C1 segment of cervical spinal cord (tissue), 14 donors: ENCODE measurements at places on chromosomes 2 and 18.

- DNase-seq = no peak
These were observed 230.0 kb upstream of the CXCR4 start for GRCh38 chr2:136347981-136348380.

- DNase-seq = peak; percentile 55
These were observed 1.0 kb upstream of the AAK1 start for GRCh38 chr2:69644506-69644979.

GRCh38 chr2:11154016-11154922, 998 bp upstream of the SLC66A3 start:
- DNase-seq = no peak

DNA sequence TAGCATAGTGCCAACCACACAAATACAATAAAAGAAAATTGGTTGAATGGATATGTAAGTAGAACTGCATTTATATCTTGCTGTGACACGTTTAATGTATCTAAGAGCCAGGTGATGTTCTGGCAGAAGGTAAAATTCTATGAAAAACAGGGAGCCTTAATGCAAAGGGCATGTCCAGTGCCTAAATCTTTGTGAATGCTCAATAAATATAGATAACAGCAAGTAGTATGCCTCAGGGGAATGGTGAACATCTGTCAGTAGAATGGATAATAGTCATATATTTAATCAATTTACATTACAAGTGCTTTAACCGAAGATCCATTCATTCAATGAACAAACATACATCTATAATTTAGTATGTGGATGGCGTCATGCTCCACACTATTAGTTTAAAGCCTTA, 43.7 kb upstream of the NYAP2 start:
- no peak for DNase-seq

- DNase-seq = no peak
These were observed 372.5 kb downstream of the CBLN2 start for GRCh38 chr18:72171596-72171995.

DNA sequence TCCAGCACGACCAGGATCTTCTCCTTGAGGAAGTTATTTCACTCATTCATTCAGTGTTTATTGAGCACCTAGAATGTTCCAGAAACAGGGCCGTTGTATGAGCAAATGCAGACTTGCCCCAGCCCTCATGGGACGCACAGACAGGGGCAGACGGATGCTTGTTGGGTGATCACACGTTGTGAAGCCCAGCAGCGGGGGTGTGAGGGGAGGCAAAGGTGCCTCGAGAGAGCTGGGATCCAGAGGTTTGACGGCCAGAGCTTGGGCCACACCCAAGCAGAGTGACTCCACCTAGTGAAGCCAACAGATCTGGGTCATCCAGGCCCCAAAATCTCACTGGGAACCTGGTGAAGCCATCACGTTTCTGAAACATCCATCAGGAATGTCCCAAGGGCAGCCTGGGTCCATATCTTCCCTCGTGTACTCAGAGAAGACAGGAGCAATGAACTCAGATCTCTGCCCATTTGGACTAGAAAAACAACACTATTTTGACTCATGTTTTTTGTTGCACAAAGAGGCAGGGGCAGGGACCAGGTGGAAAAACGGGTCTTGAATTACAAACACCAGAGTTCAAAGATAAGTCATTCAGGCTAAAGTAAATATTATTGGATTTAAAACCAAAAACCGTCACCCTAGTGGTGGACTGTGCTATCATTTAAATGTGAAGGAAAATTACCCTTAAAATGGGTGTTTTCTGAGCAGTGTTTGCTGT, 54.9 kb upstream of the RBM44 start:
- no peak for DNase-seq

GRCh38 chr2:25822190-25823117, 55.8 kb downstream of the ASXL2 start:
- DNase-seq = peak; percentile 19

- DNase-seq = no peak
These were observed 82.3 kb downstream of the POLR1A start for GRCh38 chr2:86023366-86023712.

GRCh38 chr18:72128649-72129048, 415.5 kb downstream of the CBLN2 start:
- no peak for DNase-seq

DNA sequence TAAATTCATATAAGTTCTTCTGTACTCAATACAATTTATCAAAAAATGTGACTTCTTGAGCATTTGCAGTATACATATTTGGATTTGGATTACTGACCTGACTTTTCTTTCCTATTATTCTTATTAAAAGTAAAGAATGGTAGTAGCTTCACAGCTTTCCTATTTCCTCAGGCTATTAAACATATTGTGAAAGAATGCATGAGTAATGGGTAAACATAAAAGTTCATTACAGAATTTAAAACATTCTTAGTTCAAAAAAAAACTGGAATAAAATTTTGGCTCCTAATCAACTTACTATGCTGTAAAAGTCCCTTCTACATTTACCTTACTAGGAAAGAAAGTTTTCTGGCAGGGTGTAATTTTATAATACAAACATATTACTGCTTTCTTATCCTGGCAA, 27.3 kb upstream of the C2orf66 start:
- no peak for DNase-seq

DNA sequence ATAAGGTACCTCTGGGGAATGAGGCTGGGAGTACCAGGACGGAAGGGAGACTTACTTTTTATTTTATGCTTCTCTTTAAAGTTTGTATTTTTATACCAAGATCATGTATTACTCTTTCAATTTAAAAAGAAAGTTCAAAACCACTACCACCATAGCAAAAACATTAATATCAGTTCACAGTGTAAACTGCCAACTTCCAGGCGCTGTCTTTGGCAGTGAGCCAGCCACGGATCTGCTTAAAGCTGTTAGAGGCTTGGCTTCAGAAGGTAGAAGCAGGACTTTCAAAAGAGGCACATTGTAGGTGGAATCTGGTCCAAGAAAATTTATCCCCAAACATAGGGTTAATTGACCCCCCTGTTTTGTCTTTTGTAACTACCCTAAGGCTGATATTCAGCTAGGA, 74.8 kb downstream of the B3GNT2 start:
- DNase-seq = no peak

- no peak for DNase-seq
These were observed 7.2 kb upstream of the TSN start for GRCh38 chr2:121748202-121748601.

DNA sequence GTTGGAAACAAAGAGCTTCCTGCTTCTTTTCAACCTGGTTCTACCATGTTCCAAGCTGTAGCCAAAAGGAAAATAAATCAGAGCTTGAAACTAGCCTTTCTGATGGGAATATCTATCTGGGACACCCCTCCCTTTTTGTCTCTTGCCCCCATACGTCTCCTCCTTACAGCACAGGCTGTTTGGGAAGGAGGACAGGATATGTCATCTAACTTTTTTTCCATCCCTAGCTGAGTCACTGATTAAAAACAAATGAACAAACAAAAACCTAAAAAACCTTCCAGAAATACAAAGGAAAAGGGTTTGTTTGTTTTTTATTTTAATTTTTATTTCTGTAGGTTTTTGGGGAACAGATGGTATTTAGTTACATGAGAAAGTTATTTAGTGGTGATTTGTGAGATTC, 151.6 kb downstream of the FAM210A start:
- no peak for DNase-seq

GRCh38 chr18:77164026-77164425, 31.4 kb upstream of the MBP start:
- DNase-seq = no peak

- no peak for DNase-seq
These were observed 29.9 kb downstream of the CYP26B1 start for GRCh38 chr2:72117718-72118117.

GRCh38 chr18:63177259-63177658, 142.3 kb downstream of the BCL2 start:
- no peak for DNase-seq

DNA sequence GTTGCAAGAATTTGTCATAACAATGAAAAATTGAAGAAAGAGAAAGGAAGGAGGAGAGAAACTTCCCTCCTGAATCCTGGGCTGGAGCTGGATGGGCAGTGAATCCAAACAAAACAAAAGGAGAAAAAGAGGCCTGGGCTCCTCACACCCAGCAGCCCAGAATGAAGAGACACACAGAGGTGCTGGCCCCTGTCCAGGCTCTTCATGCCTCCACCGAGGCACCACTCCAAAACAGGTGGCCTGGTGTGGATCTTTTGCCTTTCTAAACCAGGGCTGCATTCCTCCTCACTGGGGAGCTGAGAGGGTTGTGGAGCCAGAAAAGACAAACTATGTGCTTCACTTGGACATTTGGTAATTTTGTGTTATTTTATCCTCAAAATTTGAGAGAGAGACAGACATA, 76.0 kb downstream of the FAM124B start:
- DNase-seq = no peak

GRCh38 chr2:230225486-230225885, at the start of gene SP140:
SP140 (plus strand) TSS chr2:230225736; CDS start chr2:230225845, 109 bp downstream.
- DNase-seq = peak; percentile 28

- DNase-seq = no peak
These were observed 582.4 kb upstream of the RAB6C start for GRCh38 chr2:129396980-129397599.

DNA sequence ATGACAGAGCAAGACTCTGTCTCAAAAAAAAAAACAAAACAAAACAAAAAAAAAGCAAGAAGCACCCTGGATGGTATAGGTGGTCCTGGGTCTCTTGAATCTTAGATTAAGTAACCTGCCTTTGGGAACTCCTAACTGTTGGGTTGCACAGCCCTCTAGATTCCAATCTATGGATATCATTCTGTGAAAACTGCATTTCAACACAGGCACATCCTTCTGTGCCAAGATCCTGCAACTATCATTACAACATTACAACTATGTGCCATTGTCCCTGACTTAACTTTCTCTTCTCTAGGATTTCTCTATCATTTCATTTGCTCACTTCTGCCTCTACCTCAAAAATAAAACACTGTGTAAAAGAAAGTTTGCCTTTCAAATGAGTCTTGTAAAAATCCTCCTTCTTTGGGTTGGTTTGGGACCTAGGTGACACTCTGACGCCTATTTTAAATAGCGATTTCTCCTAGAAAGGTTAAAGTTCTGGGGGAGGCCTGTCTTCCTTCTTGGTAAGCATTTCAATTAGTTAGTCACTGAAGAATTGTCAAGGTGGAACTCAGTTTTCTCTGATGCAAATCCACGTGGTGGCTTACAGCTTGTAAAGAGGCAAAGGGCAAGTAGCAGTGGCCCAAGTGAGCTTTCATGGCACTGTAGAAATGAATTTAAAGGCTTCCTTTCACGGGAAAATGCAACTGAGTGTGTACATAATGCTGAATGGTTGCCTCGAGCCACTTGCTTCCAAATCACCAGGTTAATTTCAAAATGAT, 9.2 kb downstream of the LGALSL start:
- DNase-seq = no peak

GRCh38 chr18:40292985-40293710, 1661.9 kb upstream of the PIK3C3 start:
- DNase-seq = no peak

GRCh38 chr18:71808616-71809015, 735.5 kb downstream of the CBLN2 start:
- DNase-seq = no peak

DNA sequence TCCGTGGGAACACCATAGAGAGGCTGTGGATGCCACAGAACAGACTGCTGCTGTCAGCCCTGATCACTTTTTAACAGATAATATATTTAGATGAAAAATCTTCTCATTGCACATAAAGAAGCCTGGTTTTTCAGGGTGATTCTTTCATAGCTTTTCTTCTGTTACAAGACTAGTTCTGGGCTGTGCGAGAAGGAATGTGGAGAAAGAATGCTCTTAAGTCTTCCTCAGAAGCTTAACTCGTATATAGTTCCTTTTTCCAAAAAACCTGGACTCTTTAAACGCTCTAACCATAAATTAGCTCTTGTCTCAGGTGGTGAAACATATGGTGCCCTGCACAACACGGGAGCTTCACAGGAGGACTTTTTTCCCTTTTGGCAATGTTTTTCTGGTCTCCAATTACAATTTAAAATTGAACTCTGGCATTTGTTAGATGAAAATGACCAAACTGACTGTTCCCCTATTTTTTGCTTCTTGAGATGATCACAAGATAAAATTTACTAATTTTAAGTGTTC, 125.9 kb upstream of the SMAD7 start:
- DNase-seq = no peak

GRCh38 chr2:240374085-240374907, 61.2 kb upstream of the GPC1 start:
- DNase-seq = no peak

DNA sequence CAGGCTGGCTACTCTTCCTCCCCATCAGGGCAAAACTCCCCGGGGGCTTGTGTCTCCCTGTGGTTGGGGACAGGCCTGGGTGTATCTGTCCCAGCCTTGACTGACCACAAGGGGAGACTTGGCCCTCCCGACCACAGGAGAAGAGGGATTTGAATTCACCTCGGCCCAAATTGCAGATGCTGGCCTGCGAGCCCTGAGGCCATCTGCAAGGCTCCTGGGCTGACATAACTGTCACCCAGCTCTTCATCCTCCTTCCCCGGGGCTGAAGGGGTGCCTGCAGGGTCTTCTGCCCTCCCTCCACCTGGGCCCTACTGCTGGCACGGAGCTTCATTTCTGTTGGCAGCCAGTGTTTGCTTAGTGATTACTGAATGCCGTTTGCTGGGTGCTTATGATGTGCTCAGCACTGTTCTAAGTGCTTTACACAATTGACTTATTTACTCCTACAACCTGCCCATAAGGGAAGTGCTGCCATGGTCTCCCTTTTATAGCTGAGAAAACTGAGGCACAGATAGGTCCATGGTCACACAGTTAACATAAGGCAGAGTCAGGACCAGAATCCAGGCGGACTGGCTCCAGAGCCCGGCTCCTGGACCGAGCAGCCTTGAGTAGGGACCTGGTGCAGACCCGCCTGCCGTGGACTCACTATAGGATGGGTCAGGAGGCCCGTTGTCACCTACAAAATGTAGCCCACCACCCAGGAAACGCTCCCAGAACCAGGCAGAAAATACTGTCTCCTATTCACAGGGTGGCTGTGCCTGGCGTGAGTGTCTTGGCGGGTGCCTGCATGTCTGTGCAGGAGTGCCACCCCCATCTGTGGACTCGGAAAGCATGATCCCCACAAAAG, 18.9 kb downstream of the STEAP3 start:
- DNase-seq = no peak

DNA sequence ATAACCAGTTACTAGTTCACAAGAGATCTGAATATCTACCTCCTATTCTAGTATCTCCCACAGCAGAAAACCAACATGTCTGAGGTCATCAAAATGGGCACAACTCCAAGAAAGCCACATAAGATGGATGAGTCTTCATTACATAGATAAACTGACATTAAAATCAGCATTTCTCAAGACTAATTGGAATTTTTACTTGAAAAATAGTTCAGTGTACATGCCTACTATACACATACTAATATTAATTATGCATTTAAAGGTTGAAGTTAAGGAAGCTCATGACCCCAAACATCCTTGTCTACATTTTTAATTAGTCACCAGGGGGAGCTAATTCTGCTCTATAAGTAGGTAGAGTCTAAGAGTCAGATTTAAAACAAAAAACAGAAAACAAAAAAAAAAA, 41.9 kb downstream of the ZNF521 start:
- no peak for DNase-seq
